ENCODE measurements at places on chromosomes 3 and 15.

GRCh38 chr3:48248095-48248850 is 7.4 kb downstream of the ZNF589 start:
- no peak for DNase-seq

DNA sequence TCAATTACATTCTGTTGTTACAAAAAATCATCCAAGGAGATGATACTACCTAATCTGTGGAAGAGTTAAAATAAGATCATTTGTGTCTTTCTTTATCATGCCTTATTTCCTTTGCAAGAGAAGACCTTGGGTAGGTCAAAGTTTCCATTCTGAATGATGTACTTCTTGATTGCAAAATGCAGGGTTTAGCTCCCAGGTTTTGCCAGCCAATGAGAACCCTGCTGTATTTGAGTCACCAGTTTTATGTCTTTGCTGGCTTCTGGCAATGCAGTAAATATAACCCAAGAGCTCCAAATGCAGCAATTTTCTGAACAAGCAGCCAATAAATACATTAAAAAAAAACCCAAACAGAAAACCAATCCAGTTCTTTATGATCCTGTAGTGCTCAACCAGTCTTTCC is 204.9 kb downstream of the CADPS start:
- DNase-seq = no peak

DNA sequence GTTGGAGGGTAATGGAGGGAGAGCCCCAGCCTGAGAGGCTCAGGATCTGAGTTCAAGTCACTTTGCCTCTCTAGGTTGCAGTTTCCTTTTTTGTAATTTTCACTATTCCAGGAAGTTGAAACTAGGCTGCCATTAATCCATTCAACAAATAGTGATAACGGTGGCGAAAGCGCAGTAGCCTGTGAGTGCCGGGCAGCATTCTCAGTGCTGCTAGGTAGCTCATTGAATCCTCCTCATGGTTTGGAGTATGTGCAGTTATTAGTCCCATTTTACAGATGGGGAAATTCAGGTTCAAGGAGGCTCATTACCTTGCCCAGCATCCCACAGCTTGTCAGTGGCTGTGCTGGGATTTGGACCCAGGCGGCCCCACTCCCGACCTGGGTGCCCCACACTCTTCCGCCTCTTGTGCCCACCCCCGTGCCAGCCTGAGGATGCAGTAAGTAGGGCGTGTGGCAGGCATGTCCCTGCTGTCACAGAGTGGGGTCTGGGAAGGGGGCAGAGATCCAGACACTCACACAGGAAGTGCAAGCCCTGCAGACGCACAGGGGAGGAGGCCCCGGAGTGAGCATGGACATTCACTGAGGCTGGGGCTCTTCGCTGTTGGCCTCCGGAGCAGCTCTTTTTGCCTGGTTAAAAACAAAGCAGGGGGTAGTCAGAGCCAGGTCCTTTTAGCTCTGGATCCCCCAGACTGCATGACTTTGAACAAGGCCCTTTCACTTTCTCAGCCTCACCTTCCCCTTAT is 58.8 kb downstream of the SLC6A6 start:
- no peak for DNase-seq

DNA sequence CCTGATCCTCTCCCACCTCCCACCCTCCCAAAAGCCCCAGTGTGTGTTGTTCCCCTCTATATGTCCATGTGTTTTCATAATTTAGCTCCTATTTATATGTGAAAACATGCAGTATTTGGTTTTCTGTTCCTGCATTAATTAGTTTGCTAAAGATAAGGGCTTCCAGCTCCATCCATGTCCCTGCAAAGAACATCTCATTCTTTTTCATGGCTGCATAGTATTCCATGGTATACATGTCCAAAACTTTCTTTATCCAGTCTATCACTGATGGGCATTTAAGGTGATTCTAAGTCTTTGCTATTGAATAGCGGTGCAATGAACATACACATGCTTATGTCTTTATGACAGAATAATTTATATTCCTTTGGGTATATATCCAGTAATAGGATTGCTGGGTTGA is 53.4 kb downstream of the DCBLD2 start:
- DNase-seq = no peak

DNA sequence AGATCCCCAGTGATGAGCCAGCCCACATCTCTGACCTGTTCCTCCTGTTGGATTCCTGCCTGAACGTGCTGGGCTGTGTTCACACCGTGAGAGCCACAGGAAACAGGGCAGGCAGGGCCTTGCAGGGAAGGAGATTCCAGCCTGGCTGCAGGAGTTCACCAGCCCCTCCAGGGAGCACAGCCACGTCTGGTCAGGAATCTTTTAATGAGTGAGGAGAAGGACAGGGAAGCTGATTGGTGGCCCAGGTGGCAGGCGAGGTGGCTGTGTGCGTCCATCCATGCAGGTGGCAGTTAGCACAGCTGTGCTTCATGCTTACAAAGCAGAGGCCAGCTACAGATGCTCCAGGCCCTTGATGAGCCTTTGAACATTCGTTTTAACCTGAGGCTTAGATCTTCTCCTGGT is 10.5 kb downstream of the LRRK1 start:
- no peak for DNase-seq

- DNase-seq = no peak
These were observed 87.0 kb upstream of the ST8SIA2 start for GRCh38 chr15:92306663-92307062.

DNA sequence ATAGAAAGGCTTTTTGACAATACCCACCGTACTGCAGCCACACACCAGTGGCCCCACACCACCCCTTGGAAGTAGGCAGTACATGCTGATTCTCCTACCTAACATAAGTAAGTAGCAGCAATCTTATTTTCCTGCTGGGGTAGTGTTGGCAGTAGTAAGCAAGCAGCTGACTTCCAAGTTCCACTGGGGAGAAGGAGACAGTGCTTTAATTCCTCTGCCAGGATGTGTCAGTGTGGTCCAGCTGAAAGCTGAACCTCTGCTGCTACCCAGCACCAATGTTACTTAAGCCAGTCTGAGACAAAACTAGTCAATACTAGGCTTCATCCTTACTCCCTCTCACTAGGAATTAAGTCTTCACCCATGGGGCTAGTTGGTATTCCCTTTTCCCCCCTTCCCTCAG is 74.7 kb downstream of the DZIP3 start:
- DNase-seq = no peak

- no peak for DNase-seq
These were observed 44.9 kb downstream of the SUSD5 start for GRCh38 chr3:33173672-33174071.

- DNase-seq = no peak
These were observed 9.7 kb downstream of the GP9 start for GRCh38 chr3:129070086-129070885.

DNA sequence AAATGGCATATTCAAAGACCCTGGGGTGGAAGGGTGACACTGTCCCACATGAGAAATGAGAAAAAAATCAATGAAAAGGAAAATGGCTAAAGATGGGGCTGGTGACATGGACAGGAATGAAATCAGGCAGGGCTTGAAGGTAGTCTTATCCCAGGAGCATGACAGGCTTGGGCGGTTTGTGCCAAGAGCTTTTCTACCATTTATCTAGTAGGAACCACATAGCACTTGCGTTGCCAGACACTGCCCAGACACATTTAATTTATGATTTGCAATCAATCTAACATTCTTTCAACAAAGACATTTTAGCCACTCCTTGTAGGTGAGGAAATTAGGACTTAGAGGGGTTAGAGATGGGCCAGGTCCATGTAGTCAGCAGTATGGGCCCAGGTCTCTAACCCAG is 106.6 kb upstream of the NR2F2 start:
- no peak for DNase-seq

GRCh38 chr15:96020133-96020532 is 310.4 kb upstream of the NR2F2 start:
- DNase-seq = no peak

DNA sequence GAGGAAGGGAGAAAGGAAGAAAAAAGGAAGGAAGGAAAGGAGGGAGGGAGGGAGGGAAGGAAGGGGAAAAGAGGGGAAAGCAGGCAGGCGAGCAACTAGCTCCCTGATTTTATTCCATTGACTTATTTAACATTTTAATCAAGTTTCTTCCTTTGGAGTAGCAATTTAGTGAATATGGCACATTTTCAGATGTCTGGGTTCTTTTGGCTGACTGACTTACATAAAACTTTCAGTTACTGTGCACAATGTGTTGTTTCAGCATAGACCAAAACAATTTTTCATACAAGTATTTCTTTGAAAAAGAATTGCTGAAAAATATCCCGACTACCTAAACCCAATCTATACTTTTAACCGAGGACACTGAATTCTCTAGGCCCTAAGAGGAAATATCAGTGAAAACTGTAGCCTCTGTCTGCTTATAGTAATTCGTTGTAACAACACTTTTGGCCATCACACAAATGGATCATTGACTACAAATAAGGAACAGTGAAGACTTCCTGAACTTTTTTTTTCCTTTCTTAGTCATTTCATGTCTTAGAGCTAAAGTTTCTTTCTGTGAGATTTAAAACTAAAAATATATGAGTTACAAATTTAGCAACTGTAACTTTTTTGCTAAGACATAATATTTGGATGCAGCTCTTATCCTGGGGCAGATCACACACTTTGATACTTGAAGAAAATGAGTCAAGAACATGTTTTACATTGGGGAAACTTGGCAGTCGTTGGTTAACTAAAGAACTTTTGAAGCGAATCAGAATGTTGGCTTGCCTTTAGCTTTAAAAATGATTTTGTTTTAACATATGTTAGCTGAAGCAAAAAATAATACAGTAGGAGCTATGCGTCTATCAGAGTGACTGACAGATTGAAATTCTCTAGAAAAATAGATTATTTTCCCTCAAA is 79.6 kb downstream of the SOX2 start:
- DNase-seq = no peak

GRCh38 chr3:61439122-61439458 is 122.3 kb upstream of the PTPRG start:
- no peak for DNase-seq

GRCh38 chr3:16109929-16110328 is 64.6 kb upstream of the GALNT15 start:
- DNase-seq = no peak

DNA sequence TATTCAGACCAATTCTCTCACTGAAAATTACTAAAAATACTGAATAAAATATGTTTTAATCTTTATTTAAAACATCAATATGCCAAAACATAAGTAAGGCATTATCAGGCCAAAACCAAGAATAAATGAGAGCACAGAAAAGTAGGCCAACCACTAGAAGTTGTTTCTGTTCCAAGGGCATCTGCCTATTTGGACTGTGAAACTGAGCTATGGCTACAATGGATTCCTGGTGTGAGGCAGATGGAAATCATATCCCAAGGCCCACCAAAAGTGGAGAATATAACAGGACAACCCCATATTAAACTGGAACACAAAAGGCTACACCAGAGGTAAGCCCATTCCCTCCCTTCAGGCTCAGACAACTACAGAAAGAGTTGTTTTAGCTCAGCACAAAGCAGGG is 302.8 kb upstream of the IL12A start:
- no peak for DNase-seq

DNA sequence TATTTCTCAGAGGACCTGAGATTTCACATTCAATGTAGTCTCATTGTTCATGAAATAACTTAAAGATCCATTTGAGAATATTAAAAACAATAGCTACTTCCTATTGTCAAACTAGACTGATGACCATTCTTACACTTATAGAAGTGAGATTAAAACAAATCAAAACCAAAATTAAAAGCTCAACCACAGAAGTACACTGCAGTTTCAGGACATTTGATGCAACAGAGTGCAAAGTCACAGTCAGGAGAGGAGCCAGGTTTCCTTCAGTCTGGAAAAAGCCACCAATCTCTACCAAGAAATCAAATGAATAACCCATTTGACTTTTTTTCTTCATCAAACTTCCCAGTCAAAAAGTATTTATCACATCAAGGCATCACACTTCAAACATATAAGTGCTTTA is 5.5 kb downstream of the CCPG1 start:
- no peak for DNase-seq

DNA sequence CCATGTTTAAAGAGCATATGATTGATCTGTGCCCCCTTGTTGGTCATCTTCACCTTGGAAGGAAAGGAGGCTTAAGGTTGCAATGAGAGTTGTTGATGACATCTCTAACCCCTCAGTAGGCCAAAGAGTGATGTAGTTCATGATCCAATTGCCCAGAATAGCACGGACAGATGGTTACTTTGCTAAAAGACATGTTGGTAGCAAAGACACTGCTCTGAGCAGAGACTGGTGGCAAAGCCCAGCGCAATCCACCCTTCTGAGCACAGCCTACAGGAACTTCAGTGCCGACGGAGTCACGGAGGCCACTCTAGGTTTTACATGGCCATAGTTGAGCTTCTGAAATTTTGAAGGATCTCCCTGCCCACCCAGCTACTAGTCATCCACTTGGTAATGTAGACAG is 21.8 kb downstream of the FBXO45 start:
- no peak for DNase-seq

GRCh38 chr3:112013058-112013783 is 14.5 kb downstream of the TAGLN3 start:
- peak; percentile 10 for DNase-seq

DNA sequence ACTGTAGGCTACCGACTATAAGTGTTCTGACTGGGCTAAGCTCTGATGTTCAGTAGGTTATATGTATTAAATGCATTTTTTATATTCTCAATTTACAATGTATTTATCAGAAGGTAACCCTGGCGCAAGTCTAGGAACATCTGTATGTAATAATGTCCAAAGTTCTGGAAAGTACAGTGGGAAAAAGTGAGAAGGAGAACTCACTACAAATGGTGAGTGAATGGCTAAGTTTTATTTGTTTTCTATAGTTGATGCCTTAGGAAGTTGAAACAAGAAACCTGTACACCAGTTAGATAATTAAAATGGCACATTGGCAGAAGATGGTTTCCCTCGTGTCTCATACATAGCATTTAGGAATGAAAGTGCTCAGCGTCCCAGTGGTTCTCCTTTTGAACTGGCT is 333.4 kb upstream of the THRB start:
- no peak for DNase-seq

DNA sequence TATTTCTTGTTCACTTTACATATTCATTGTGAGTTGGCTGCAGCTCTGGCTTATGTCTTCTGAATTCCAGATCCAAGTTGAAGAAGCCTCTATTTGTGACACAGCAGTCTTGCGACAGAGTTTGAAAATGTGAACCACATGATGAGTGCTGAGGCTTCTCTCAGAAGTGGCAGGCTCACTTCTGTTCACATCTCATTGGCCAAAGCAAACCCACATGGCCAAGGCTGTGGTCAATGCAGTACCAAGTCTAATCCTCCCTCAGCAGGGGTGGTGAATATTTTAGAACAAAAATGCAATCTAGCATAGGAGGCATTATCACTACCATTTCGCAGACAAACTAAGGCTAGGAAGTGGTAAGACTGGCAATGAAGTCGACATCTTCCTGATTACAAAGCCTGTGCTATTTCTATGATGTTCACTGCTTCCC is 45.2 kb downstream of the CDCP1 start:
- DNase-seq = no peak

DNA sequence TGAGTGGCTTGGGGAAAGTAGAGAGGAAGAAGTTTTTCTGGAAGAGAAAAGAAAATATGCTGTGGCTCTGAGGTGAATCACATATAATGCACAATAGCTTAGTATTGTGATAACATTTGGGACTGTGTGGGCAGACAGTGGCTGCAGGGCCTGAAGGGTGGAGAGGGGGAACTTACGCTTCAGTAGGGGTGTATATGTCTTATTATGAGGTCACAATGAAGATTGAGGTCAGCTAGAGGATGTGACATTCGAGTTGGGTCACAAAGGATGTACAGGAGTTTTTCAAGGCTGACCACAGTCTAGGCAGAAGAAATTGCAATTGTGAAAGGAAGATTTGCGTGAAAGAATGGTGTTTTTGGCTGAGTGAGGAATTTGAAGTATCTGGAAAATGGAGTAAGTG is 414.8 kb downstream of the LPP start:
- no peak for DNase-seq
